ENCODE measurements at places on chromosomes 7 and 10. TPM values are rescaled to one million over a fixed set of nuclear protein-coding genes. Genes with fewer than 3 reads are reported as not detected.

DNA sequence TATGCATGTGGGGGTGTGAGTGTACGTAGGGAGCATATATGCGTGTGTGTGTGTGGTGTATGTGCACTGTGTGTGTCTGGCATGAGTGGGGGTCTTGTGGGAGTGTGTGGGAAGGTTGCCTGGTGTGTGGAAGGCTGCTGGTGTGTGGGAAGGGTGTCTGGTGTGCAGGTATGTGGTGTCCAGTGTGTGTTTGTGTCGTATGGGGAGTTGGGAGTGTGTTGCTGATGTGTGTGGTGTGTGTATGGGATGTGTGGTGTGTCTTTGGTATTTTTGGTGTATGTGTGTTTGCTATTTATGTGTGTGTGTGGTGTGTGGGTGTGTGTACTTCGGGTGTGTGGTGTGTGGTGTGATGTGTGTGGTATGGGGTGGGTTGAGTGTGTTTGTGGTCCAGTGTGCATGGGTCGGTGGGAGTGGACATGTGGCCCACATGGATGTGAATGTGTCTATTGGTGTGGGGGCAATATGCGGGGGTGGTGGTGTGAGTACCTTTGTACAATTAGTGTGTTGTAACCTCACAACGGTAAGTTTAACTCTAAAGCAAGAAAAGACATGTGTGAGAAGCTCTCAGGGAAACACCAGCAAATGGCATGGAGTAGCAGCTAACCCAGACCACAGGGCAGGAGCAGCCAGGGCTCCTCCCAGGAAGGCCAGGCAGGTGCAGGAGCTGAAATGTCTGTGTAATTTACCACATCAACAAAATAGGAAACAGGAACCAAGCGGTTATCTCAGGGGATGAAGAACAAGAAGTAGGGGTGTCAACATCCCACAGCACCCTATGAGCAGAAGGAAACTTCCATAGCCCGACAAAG is 11.9 kb downstream of the ANTXRL start:
- no peak overlapping the region for H3K4me3 ChIP-seq
- no peaks in the 10 kb centered on the region for H3K27me3 ChIP-seq
- no peaks in the 10 kb centered on the region for H3K4me1 ChIP-seq
- DNase-seq = no peak

- H3K27me3 ChIP-seq = no peaks in the 10 kb centered on the region
- H3K27ac ChIP-seq = no peak overlapping the region
- H3K36me3 ChIP-seq = no peaks in the 10 kb centered on the region
- DNase-seq = no peak
These were observed 470.7 kb upstream of the AKR1E2 start for GRCh38 chr10:4355350-4355749.

DNA sequence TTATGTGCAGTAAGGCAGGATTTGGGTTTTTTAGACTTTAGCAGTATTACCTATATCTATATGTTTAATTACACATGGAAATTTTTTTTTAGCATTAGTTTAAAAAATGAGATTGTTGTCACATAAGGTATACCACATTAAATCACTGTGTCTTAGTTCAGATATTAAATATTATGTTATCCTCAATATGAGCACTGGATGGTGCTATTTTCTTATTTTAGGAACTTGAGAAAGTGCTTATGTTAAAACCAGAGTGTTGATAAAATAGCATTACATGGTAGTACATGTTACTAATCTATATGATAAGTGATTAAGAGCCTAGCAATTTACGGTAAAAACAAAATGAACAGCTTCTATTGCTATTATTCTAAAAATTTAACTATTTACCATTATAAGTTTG is 28.8 kb downstream of the MIOS start:
- no peaks in the 10 kb centered on the region for H3K36me3 ChIP-seq
- no peaks in the 10 kb centered on the region for H3K4me1 ChIP-seq
- no peak overlapping the region for H3K4me3 ChIP-seq
- no peaks in the 10 kb centered on the region for H3K27me3 ChIP-seq

The PPP1R17 gene
- not detected for total RNA-seq

- DNase-seq = no peak
- H3K27me3 ChIP-seq = no peaks in the 10 kb centered on the region
- H3K36me3 ChIP-seq = no peaks in the 10 kb centered on the region
- H3K4me3 ChIP-seq = no peak overlapping the region
- no peak overlapping the region for H3K27ac ChIP-seq
- H3K4me1 ChIP-seq = no peaks in the 10 kb centered on the region
These were observed 953.9 kb upstream of the ZNF722 start for GRCh38 chr7:63044721-63045120.

GRCh38 chr10:129707406-129708388 is 240.7 kb downstream of the MGMT start:
- no peaks in the 10 kb centered on the region for H3K36me3 ChIP-seq
- no peaks in the 10 kb centered on the region for H3K27me3 ChIP-seq
- H3K4me1 ChIP-seq = no peaks in the 10 kb centered on the region
- H3K27ac ChIP-seq = no peak overlapping the region
- peak; percentile 47 for DNase-seq

The UCMA gene
- total RNA-seq = not detected

- H3K4me3 ChIP-seq = no peak overlapping the region
- H3K36me3 ChIP-seq = no peaks in the 10 kb centered on the region
- DNase-seq = peak; percentile 24
These were observed 60.4 kb downstream of the FAM53B start for GRCh38 chr10:124683814-124684213.

The KCNH2 gene
- total RNA-seq = 1.3 TPM

GRCh38 chr7:87218796-87219544 is 562 bp downstream of the TMEM243 start:
- peak overlapping the region; percentile 94 for H3K27ac ChIP-seq
- DNase-seq = peak; percentile 92
- H3K27me3 ChIP-seq = peaks cover 29% of the 10 kb centered on the region
- H3K36me3 ChIP-seq = no peaks in the 10 kb centered on the region

The GDF2 gene
- total RNA-seq = not detected

DNA sequence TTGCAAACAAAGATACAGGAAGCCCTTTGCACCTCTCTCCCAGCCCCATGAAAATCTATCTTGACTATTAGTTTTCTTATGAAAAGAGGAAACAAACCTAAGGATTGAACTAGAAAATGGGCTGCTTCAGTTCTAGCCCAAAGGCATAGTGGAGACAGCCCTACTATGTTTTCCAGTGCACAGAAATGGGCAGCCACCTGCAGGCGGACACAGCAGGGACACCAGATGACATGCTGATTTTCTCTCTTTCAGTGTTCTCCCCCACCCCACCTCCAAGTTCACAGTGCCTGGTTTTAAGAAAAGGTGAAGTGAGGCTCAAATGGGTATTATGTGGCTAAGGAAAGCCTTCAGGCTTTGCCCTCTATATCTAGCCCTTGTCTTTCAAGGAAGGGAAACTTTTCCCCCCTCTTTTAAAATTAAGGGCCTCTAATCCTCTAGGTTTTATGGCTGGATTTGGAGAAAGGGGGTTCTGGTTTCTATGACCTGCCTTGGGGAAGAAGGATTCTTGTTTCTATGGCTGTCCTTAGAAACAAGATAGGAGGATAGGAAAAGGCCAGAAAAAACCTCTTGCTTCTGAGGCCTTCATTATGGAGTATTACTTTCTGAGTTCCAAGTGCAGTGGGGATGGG is 23.5 kb upstream of the DDX50 start:
- DNase-seq = no peak
- H3K36me3 ChIP-seq = no peaks in the 10 kb centered on the region
- no peak overlapping the region for H3K27ac ChIP-seq
- no peaks in the 10 kb centered on the region for H3K27me3 ChIP-seq
- no peak overlapping the region for H3K4me3 ChIP-seq

- no peak for DNase-seq
- H3K27ac ChIP-seq = no peak overlapping the region
- no peak overlapping the region for H3K4me3 ChIP-seq
- peaks cover 7% of the 10 kb centered on the region for H3K36me3 ChIP-seq
- H3K4me1 ChIP-seq = peaks cover 23% of the 10 kb centered on the region
- no peaks in the 10 kb centered on the region for H3K27me3 ChIP-seq
These were observed 20.9 kb upstream of the ZNF12 start for GRCh38 chr7:6727663-6728062.

DNA sequence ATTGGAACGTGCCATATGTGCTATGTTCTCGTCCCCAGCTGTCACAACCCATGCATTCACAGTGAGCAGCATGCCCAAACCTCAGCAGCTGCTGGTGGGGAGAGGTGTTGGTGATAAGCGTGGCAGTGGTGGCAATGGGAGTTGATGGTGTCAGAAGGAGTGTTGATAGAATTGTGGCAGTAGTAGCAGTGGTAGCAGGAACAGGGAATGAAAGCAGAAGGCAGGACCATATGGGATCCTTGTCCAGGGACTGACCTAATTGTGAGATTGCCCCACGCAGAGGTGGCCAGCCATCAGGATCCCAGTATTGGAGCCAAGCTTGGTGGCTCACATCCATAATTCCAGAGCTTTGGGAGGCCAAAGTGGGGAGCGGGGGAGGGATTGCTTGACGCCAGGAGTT is 276.3 kb downstream of the GALNT17 start:
- H3K4me3 ChIP-seq = no peak overlapping the region
- H3K4me1 ChIP-seq = no peaks in the 10 kb centered on the region
- H3K27me3 ChIP-seq = no peaks in the 10 kb centered on the region
- H3K27ac ChIP-seq = no peak overlapping the region
- no peaks in the 10 kb centered on the region for H3K36me3 ChIP-seq

The TCAF2 gene
- 1.8 TPM for total RNA-seq

- no peaks in the 10 kb centered on the region for H3K36me3 ChIP-seq
- peaks cover 62% of the 10 kb centered on the region for H3K4me1 ChIP-seq
- no peak for DNase-seq
- no peaks in the 10 kb centered on the region for H3K27me3 ChIP-seq
- H3K4me3 ChIP-seq = peak overlapping the region; percentile 49
These were observed 507 bp downstream of the SAR1A start for GRCh38 chr10:70169649-70170364.

DNA sequence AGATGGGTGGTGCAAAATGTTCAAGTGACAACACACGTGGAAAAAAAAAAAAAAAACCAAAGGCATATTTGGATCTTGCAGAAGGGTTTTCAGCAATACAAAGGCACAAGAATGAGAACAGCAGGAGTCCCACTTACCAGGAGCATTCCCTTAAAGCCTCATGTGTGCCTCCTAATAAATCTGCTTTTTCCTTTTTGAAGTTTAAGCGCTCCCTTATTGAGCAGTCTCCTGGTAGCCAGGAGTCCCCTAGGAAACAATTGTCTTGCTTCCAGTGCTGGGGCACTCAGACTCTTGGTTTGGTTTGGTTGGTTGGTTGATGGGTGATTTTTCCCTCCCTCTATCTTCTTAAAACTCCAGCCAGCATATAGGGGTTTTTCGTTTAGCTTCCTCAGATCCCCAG is 321.8 kb upstream of the NFE2L3 start:
- peaks cover 9% of the 10 kb centered on the region for H3K27me3 ChIP-seq
- no peaks in the 10 kb centered on the region for H3K36me3 ChIP-seq
- no peaks in the 10 kb centered on the region for H3K4me1 ChIP-seq
- H3K27ac ChIP-seq = no peak overlapping the region
- DNase-seq = no peak

The MYO1G gene
- total RNA-seq = 23.9 TPM

The GPR15LG gene
- not detected for total RNA-seq

The IKZF1 gene
- total RNA-seq = 19.0 TPM

The ADRB1 gene
- 15.4 TPM for total RNA-seq

Measured in left lung (tissue), 14 donors.